AG04450 (cell line): ENCODE measurements at places on chromosomes 7 and 10.

GRCh38 chr7:155725006-155725355, 80.5 kb downstream of the RBM33 start:
- no peak for DNase-seq

DNA sequence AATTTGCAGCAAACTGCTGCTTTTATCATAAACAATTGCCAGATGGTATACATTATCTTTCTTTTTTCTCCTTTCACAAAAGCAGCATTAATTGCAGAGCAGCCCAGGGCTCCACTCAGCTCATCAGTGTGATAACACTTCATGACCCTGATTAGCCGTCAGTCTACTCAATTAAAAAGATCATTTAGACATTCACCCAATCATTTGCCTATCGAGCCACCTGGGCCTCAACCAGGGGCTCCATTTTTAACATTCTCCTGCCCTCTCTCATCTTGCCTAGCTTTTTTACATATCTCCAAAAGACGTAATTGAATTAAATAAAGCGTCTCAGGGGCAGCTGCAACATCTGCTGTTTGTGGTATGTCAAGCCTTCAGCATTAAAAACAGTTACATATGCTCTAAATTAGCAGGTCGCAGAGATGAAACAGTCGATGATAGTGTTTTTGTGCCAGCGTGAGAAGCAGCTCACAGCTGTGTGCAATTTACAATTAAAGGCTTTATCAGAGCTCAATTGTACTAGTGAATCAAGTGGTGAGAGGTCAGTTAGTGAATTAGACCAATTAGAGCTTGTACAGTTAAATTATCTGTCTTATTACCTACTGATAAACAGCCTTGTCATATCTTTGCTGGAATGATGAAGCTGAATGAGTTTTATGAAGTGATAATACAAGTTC, 522.5 kb downstream of the ETV1 start:
- no peak for DNase-seq

DNA sequence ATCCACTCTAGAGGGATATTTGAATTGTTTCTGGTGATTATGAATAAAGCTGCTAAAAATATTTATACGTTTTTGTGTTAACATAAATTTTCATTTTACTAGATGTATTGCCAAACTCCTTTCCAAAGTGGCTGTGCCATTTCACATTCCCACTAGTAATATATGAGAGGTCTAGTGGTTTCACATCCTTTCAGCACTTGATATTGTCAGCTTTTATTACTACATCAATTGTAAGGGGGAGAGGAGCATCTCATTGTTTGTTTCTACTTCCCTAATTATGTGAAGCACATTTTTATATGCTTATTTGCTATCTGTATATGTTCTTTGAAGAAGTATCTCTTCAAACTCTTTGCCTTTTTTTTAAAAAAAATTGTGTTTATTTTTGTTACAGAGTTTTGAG, 184.5 kb downstream of the ADK start:
- no peak for DNase-seq

GRCh38 chr7:135650831-135651573, 11.3 kb upstream of the STMP1 start:
- no peak for DNase-seq

GRCh38 chr10:43901744-43902504, 253.2 kb upstream of the ZNF32 start:
- no peak for DNase-seq

GRCh38 chr10:131871673-131872005, 29.2 kb upstream of the PPP2R2D start:
- DNase-seq = no peak

DNA sequence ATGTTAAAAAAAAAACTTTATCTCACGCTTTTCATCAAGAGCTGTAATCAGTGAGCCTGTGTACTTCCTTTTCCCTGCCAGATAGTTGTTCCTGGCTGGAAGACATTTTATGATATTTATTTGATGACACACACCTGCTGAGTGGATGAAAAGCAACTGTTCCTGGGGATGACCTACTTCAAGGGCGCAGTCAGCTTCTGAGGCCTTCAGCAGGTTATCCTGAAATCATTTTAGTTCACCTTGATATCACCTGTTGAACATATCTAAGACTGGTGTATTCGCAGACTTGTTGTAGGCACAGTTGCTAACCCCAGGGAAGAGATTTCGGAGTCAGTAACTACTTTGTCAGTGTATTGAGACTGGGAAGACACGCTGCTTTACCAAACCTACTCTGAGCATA, 234.5 kb upstream of the TCF7L2 start:
- DNase-seq = no peak

GRCh38 chr10:61321041-61321857, 131.9 kb downstream of the TMEM26 start:
- no peak for DNase-seq

GRCh38 chr7:115417662-115418061, 495.8 kb downstream of the MDFIC start:
- no peak for DNase-seq

DNA sequence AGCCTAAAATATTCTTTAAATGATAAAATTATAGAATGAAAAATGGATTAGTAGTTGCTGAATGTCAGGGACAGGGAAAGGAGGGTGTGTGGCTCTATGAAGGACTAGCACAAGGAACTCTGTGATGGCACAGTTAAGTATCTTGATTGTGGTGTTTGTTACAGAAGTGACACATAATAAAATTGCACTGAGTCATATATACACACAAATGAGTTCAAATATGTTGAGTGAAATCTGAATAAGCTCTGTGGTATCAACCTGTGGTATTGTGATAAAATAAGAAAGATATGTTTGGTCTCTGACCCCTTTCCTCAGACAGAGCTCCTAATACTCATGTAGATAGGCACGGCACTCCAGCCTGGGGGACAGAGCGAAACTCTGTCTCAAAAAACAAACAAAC, 181.5 kb upstream of the TRIM24 start:
- DNase-seq = no peak
